ENCODE measurements at places on chromosomes 12 and 14. TPM values are rescaled to one million over a fixed set of nuclear protein-coding genes. Genes with fewer than 3 reads are reported as not detected.
A peak's percentile ranks its signal among the peaks of the same experiment; 100 is the strongest.

DNA sequence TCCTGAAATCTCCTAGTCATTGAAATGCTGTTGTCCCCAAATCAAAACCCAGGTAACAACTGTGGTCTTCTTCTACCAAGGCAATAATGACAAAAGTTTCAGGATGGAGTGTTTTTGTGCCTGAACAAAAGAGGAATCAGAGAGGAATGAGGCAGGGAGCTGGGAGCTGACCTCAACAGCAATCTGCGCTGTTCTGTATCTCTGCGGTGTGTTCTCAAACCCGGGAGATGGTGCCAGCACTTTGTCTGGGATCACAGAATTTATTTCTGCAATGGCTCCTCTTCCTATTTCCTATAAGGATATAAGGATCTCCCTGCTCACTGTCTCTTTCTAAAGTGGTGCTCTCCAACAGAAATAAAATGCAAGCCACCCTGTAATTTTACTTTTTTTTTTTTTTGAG is 449 bp upstream of the GLT8D2 start:
- DNase-seq = no peak

DNA sequence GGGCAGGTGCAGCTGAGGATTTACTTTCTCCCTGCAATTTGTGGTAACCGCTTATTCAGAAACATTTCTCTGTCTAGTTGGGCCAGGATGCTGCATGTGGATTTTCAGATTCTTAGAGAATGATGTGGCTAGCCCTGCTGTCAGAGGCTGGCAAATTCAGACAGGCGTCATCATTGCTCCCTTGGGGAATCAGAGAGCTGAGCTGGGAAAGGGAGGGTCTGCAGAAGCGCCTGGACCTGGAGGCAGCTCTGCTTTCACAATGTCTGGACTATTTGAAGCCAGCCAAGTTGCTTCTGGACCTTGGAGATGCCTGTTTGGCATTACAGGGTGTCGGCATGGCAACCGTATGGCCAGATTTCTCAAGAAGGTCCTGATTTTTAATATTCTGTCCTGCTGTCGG is 3.4 kb downstream of the GALNT16 start:
- no peak for DNase-seq

Gene CCDC177
- total RNA-seq = under 0.01 TPM

Gene GDF3
- not detected for total RNA-seq

- no peak for DNase-seq
Measured at GRCh38 chr12:6866920-6867412, 365 bp upstream of the TPI1 start.

Gene MYBPC1
- not detected for total RNA-seq

- no peak for DNase-seq
Measured at GRCh38 chr12:29795715-29796114, 12.0 kb upstream of the TMTC1 start.

Gene NFATC4
- total RNA-seq = 14.0 TPM

DNA sequence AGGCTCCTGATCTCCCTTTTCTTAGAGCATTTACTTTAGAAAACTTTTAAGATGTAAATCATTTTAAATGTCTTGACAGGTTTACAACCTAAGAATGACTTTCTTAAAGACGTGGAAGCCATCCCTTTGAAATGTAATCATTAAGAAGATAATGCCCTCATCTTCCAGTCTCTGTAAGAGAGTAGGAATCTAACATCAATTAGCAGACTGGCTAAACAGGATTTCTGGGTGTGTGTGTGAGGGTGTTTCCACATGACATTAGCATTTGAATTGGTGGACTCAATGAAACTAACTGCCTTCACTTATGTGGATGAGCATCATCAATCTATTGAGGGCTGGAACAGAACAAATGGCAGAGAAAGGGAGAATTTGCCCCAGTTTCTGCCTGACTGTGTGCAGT is 329.5 kb downstream of the RPL10L start:
- DNase-seq = no peak

DNA sequence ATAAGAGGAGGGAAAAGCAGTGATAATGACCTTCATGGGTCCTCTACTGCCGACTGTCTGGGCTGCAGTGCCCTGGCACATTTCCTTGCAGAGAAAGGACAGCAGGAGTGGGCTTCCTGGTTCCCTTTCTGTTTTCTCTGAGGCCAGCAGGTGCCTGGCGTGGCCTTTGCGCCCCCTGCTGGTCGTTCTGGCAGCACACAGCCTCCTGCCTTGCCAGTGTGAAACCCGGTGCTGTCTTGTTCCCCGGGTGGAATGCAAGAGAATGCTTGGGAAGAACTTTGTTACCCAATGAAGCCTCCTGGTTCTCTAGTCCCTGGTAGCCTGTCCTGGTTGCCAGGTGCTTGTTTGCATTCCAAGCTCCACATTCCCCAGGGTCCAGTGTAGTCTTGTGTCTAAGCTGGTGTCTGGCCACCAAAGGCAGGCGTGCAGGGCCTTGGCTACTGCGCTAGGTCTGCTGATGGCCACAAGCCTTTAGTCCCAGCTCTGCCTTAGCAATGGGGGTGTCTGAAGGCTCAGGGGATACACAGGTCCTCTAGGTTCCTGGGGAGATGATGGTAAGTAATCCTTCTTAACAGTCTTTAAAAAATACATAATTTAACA is 1392.4 kb upstream of the TMEM132C start:
- no peak for DNase-seq

DNA sequence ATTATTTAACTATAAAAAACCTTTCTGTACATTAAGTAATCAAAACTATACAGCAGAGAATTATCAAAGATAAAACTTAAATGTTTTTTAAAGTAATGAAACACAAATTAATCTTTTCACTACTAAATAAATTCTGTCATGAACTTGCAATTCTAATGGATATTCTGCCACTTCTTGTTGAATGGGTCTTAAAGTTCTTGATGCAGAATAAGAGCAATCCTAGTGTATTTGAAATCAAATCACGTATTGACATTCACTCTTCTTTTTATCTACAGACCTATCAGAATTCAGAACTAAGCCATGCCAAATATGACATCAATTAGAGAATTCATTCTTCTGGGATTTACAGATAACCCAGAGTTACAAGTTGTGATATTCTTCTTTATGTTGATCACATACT is at the start of gene OR6C65:
Gene OR6C65, plus strand, starts transcription at position 301 of the 400 bp plus-strand sequence. Its CDS starts 0 bp downstream, at position 301.
- DNase-seq = no peak

DNA sequence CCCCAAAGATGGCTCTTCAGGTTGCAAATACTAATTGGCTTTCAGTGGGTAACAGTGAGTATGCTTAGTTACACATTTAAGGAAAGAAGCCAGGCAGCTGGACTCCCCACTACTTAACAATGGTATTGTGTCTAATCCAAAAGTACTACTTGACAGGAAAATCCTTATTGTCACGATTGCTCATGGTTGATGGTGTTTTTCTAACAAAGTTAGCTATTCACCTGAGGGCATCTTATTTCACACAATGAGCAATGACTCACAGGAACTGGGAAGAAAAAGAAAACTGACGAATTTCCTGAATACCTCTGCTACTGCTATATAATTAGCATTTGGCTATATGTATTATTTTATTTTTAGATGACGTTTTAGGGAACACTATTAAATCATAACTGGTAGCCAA is 33.4 kb upstream of the ALG10 start:
- peak; percentile 21 for DNase-seq

DNA sequence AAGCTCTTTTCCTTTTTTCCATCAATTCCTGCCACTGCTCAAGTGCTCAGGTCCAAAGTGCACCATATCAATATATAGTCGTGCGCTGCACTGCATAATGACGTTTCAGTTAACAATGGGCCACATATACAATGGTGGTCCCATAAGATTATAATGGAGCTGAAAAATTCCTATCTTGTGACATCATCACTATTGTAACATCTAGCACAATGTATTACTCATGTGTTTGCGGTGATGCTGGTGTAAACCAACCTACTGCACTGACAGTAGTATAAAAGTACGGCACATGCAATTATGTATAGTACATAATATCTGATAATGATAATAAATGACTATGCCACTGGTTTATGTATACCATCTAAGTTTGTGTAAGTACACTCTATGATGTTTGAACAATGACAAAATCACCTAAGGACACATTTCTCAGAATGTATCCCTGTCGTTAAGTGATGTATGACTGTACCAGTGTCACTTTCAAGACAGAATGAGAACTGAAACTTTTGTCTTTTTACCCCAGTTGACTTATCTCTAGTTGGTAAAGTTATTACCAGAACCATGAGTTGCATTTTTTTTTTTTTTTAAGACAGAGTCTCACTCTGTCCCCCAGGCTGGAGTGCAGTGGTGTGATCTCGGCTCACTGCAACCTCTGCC is 53.7 kb upstream of the INSM2 start:
- DNase-seq = no peak

DNA sequence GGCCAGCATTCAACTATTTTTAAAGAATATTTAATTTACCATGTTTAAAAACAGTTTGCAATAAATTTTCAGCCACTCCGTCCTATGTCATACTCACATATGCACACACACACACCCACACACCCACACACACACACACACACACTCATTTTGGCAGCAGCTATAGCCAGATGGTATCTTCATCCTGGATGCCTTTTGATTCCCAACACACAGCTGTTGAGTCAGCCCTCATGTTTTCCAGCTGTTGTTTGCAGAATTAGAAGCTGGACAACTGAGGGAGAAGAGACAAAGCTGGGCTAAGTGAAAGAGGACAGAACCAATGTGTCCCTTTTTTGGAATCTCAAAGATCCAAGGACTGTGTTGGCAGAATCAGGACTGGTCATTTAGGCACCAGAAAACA is 80.0 kb upstream of the EGLN3 start:
- no peak for DNase-seq

- no peak for DNase-seq
Measured at GRCh38 chr14:53147208-53147607, 5.9 kb downstream of the DDHD1 start.

Gene TAS2R43
- total RNA-seq = not detected

- DNase-seq = no peak
Measured at GRCh38 chr14:103317251-103317650, 16.8 kb upstream of the EIF5 start.

GRCh38 chr12:117489671-117490070 is 128.2 kb upstream of the NOS1 start:
- no peak for DNase-seq

DNA sequence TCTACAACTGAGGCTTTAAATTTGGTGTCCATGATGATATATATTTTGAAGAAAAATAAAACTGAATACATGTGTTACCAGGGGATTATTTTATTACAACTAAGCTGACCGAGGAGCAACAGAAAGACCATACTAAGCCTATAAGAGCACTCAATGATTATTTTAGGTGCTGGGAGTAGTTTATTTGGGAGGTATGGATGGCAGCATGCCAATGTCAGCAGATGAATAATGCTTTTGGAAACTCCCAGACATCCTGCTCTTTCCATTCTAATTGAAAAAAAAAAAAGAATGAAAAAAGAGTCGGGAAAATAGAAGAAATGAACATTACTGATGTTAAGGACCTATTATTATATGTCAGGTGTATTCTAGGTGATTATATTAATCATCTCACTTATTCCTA is 441.2 kb downstream of the BTG1 start:
- no peak for DNase-seq

- DNase-seq = no peak
Measured at GRCh38 chr12:57939291-57939690, 2.1 kb upstream of the ATP23 start.

Gene APOF
- not detected for total RNA-seq

- no peak for DNase-seq
Measured at GRCh38 chr12:69438539-69438938, 31.6 kb upstream of the FRS2 start.

- DNase-seq = no peak
Measured at GRCh38 chr14:30240018-30240417, 312.4 kb upstream of the PRKD1 start.

Data from kidney epithelial cell (primary cell).